ENCODE measurements at places on chromosomes 13 and 19.

GRCh38 chr13:74975111-74975510 is 506.9 kb downstream of the TBC1D4 start:
- no peak for DNase-seq

GRCh38 chr19:5718579-5719273 is 1.2 kb downstream of the LONP1 start:
- no peak for DNase-seq

DNA sequence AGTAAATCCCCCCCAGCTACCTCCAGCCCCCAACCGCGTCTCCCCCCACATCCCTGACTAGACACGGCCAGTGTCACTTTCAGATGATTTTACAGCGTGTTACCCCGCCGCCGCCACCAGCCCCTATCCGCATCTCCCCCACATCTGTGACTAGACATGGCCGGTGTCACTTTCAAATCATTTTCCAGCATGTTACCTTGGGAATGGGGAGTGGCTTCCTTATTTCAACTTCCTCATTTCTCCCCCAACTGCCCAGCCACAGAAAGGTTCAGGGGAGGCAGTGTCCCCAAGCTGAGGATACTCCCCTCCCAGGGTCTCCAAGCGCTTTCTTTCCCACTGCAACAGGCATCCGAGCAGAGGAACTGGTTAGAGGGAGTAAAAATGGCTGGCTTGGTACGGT is 18.4 kb downstream of the ADGRL1 start:
- DNase-seq, result no peak

DNA sequence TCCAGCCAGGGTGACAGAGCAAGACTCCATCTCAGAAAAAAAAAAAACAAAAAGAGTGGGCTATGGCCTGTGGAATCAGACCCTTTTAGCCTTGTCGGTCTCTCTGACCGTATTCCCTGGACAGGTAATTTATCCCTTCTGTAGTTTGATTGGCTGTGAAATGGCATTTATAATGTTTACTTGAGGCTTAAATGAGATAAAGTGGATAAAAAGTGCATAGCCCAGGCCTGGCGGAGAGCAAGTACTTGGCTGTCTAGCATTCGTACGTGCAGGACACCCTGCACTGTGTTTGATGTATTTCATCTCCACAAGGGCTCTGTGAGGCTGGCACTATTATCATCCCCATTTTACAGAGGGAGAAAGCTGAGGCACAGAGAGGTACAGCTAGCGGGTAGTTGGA is 7.0 kb downstream of the NTN5 start:
- no peak for DNase-seq

DNA sequence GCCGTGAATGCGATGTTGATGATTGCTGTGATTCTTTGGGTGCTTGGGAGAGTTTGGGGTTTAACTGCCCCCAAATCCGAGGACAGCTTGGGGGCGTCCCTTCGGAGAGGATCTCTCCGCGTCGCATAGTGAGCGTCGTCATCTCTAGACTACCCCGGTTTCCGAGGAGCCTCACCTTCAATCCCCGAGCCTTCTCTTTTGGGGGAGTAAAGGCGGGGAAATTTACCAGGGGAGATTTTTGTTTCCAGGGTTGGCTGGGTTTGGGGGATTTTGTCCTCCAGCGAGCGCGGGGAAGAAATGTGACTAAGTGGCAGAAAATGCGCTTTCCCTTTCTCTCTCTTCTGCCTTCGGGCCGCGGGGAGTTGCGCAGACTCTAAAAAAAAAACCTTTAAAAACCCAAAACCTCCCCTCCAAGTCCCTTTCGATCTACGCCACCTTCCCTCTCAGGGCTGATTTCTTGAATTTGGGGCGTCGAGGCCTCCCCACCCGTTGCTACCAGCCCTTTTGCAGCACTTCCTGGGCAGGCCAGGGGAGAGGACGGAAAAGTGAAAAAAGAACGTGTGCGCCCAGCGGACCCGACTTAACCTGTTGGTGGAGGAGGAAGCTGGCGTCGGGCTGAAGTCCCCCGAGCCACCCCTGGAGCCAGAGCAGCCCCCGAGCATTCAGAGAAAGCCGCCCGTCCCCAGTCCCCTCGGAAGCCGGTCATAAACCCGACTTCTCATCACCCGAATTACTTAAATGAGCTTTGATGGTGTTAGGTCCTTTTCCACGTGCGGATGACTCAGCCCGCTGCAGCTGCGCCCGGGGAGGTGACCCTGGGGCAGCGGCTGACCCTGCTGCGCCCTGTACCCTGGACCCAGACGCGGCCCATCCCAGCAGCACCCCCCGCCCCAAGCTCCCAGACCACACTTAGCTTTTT is 17.7 kb downstream of the NFIX start:
- DNase-seq, result no peak
